ENCODE measurements at places on chromosomes 1 and 21. TPM values are rescaled to one million over a fixed set of nuclear protein-coding genes. Genes with fewer than 3 reads are reported as not detected.

The NBPF6 gene
- not detected for total RNA-seq

The OR2L3 gene
- not detected for total RNA-seq

The CFHR1 gene
- total RNA-seq: 0.23 TPM

The ADORA3 gene
- not detected for total RNA-seq

The EFNA3 gene
- 2.3 TPM for total RNA-seq

The DIRAS3 gene
- not detected for total RNA-seq

The CFAP298 gene
- total RNA-seq: 42.0 TPM

The PDZK1 gene
- 2.3 TPM for total RNA-seq

GRCh38 chr1:100834777-100835660 is 59.6 kb downstream of the EXTL2 start:
- DNase-seq: peak; percentile 5
- H3K4me1 ChIP-seq: no peaks in the 10 kb centered on the region
- H3K27ac ChIP-seq: no peak overlapping the region

- no peaks in the 10 kb centered on the region for H3K36me3 ChIP-seq
- DNase-seq: no peak
- no peak overlapping the region for H3K27ac ChIP-seq
- no peak overlapping the region for H3K4me3 ChIP-seq
- peaks cover 5% of the 10 kb centered on the region for H3K27me3 ChIP-seq
Measured at GRCh38 chr21:32256873-32257620, 21.8 kb downstream of the MIS18A start.

DNA sequence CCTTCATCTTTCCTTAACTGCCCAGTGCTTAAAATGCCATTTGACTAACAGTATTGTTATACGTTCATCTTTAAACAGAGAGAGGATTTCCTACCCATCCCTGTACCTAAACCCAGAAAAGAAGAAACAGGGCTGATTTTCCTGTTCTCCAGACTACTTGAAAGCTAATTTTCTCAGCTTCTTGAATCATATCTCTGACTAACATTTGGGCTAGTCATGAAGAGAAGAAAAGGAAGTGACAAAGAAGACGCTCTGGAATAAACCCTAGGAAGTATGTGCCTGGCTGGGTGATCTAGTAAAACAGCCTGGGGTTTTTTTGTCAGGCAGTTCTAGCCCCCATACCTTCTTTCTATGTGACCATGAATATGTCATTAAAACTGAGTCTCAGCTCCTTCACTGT is 44.8 kb upstream of the SGIP1 start:
- H3K27ac ChIP-seq: no peak overlapping the region
- DNase-seq: no peak
- no peak overlapping the region for H3K4me3 ChIP-seq
- no peaks in the 10 kb centered on the region for H3K4me1 ChIP-seq
- no peaks in the 10 kb centered on the region for H3K27me3 ChIP-seq
- H3K36me3 ChIP-seq: no peaks in the 10 kb centered on the region

GRCh38 chr1:6006882-6007281 is 14.7 kb upstream of the NPHP4 start:
- H3K36me3 ChIP-seq: no peaks in the 10 kb centered on the region
- H3K27ac ChIP-seq: no peak overlapping the region
- no peaks in the 10 kb centered on the region for H3K27me3 ChIP-seq
- no peak for DNase-seq
- H3K4me1 ChIP-seq: peaks cover 2% of the 10 kb centered on the region

DNA sequence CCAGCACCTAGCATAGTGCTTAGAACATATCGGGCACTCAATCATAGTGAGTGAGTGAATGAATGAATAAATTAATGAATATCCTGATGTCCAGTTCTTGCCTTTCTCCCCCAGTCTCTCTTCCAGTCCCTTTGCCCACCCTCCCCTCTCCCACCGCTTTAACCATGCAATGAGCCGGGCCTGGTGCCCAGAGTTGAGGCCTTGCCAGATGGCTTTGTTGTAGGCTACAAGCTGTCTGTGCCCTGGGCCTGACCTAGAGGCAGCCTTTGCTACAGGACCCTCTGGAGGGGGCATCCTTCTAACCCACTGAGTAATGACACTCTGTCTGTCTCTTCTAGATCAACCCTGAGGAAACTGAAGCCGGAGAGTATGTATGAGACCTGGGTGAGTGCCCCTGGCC is 6.9 kb downstream of the CASQ1 start:
- H3K4me1 ChIP-seq: peaks cover 7% of the 10 kb centered on the region
- no peaks in the 10 kb centered on the region for H3K27me3 ChIP-seq
- no peak overlapping the region for H3K4me3 ChIP-seq
- H3K36me3 ChIP-seq: no peaks in the 10 kb centered on the region
- no peak for DNase-seq

DNA sequence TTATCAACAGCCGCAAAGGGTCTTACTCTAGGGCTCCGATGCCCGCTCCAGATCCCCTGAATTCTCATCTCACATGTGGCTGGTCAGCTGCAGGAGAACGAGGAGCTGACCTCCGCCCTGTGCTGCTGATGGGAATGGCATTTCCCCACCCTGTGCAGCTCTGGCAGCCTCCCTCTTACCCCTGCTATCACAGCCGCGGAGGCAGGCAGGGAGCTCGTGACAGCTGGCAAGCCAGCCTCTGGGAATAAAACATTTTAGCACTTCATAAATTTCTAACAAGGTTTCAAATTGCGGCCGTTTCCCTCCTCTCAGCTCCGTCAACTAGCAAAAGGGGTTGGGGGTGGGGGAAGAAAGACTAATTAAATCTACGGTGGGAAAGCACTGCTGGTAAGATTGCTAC is 81.1 kb downstream of the DSCAM start:
- no peaks in the 10 kb centered on the region for H3K4me1 ChIP-seq
- H3K36me3 ChIP-seq: no peaks in the 10 kb centered on the region
- H3K27me3 ChIP-seq: no peaks in the 10 kb centered on the region
- DNase-seq: no peak
- H3K27ac ChIP-seq: no peak overlapping the region

DNA sequence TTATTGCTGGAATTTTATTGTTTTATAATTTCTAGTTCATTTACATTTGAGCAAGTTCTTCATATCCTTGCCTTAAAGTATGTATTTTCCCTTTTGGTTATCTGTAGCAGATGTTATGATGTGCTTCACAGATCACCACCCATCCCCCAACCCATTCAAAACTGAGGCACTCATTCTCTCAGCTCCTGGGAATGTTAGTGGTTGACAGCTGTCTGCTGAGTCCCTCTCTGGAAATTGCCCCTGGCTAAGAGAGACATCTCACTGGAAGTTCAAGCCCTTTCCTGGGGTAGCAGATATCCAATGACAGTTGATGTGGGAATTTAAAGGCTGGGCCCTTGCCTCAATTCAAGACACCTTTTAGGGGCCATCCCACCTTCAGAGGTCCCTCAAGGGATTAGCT is 4.3 kb upstream of the DPYD start:
- no peak overlapping the region for H3K27ac ChIP-seq
- H3K4me3 ChIP-seq: no peak overlapping the region
- no peaks in the 10 kb centered on the region for H3K27me3 ChIP-seq
- H3K36me3 ChIP-seq: no peaks in the 10 kb centered on the region

DNA sequence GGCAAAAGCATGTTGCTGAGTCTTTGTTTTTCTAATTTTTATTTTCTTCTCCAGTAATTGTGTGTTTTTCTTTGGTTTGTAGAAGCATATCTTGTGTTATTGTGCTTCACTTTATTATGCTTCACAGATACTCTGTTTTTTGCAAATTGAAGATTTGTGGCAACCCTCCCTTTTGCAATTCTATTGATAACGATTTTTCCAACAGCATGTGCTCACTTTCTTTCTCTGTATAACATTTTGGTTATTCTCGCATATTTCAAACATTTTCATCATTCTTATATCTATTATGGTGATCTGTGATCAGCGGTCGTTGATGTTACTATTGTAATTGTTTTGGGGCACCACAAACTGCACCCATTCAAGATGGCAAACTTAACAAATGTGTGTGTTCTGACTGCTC is 3.8 kb upstream of the ANGEL2 start:
- no peak overlapping the region for H3K4me3 ChIP-seq
- H3K36me3 ChIP-seq: no peaks in the 10 kb centered on the region
- peaks cover 3% of the 10 kb centered on the region for H3K4me1 ChIP-seq
- DNase-seq: no peak
- H3K27me3 ChIP-seq: no peaks in the 10 kb centered on the region

- H3K4me1 ChIP-seq: no peaks in the 10 kb centered on the region
- no peaks in the 10 kb centered on the region for H3K27me3 ChIP-seq
- H3K4me3 ChIP-seq: no peak overlapping the region
Measured at GRCh38 chr1:84467298-84467697, 11.8 kb upstream of the RPF1 start.

GRCh38 chr1:60130703-60131102 is 57.1 kb upstream of the C1orf87 start:
- 0 out of 2 replicates have a peak, but pooled peaks cover 2% of the 10 kb centered on the region for H3K27me3 ChIP-seq
- no peak overlapping the region for H3K27ac ChIP-seq
- H3K4me3 ChIP-seq: no peak overlapping the region
- H3K36me3 ChIP-seq: no peaks in the 10 kb centered on the region
- no peaks in the 10 kb centered on the region for H3K4me1 ChIP-seq
- DNase-seq: no peak

DNA sequence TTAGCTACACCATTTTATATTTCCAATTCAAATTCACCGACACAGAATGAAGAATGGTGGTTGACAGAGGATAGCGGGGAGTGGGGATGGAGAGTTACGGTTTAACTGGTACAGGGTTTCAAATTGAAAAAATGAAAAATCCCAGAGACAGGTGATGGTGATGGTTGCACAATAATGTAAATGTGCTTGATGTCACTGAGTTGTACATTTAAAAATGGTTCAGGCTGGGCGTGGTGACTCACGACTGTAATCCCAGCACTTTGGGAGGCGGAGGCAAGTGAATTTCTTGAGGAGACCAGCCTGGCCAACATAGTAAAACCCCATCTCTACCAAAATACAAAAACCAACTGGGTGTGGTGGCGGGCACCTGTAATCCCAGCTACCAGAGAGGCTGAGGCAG is 31.2 kb upstream of the SHCBP1L start:
- no peaks in the 10 kb centered on the region for H3K4me1 ChIP-seq
- no peaks in the 10 kb centered on the region for H3K27me3 ChIP-seq
- DNase-seq: no peak
- no peaks in the 10 kb centered on the region for H3K36me3 ChIP-seq
- no peak overlapping the region for H3K27ac ChIP-seq
- H3K4me3 ChIP-seq: no peak overlapping the region

All from Panc1 (cell line).